Right forelimb (tissue), 1 donor: ENCODE measurements at places on chromosomes 13 and 19.

DNA sequence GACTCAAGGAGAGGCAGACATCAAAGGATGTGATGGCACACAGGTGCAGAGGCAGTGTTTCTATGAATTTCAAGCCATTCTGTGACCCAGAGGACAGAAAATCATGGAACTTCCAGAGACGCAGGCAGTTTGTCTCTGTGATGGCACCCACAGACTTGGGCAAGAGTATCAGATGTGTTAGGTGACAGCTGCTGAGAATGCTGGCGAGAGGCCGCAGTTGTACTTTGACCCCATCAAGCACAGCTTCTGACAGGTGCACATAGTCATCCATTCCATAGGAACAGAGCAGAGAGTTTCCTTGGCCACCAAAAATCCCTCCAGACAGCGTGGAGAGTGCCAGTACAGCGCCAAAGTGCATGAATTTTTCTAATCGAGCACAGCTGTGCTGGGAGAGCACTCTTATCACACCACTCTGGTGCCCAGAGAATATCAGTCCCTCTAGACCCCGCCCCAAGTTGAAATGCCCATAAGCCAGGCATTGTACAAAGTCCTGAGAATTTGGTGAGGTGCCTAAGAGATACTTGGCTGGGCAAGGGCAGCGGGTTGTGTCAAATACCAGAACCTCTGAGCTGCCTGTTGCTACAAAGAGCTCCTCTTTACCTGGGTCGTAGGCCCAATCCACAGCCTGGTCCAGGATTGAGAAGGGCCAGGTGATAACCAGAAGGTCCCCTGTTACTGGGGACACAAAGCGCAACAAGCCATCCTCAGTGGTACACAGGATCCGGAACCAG is 12.4 kb downstream of the WDR87 start:
- DNase-seq: no peak

GRCh38 chr13:50514249-50514648 is 329.2 kb downstream of the DLEU7 start:
- DNase-seq: no peak

GRCh38 chr19:2275588-2276428 is 6.2 kb downstream of the PEAK3 start:
- no peak for DNase-seq

- DNase-seq: no peak
Measured at GRCh38 chr19:18780631-18781030, 10.5 kb downstream of the COMP start.

DNA sequence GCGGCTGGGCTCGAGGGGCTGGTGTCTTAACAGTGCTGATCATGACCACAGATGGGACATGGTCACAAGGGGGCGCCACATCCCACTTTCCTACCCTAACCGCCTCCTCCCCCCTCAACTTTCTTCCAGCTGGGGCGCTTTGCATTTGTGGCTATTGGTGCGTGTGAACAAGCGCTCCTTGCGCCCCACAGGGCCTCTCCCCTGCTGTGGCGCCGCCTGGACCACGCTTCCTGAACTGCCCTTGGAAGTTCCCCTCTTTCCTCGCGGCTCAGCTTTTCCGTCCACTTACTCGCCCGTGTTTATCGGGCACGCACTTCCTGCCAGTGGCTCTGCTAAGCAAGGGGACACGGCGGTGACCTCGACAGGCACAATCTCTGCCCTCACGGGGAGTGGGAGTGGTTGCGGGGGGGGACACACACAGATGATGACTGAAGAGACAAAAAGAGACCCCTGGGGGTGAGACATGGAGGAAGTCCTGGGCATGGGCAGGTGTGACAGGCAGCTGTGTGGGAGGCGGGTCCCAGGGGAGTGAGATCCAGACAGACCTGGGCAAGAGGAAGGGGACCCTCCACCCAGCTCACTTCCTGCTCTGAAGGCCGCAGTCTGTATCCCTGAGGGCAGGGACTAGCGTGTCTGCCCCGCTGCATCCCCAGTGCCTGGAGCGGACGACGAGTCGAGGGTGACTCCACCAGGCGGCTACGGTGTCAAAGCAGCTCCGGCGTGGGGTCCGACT is 40.3 kb downstream of the ZNF787 start:
- peak; percentile 78 for DNase-seq

GRCh38 chr13:105050686-105051085 is 1484.8 kb downstream of the EFNB2 start:
- DNase-seq: no peak

GRCh38 chr19:18392926-18393325 is 4.5 kb downstream of the LRRC25 start:
- DNase-seq: no peak

DNA sequence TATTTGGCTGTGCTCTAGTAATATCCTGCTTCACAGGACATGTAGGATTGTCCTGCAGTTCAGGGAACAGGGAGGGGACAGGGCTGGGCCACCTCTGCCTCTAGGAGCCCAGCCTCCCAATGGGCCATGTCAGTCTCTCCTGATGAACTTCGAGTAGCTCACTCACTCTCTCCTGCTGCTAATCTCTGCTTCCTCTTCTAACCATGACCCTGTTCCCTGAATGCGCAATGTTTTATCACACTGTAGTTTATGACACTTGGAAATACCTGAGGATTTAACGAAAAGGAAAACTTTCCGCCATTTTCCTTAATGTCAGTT is 9.2 kb downstream of the PARP4 start:
- DNase-seq: no peak

- DNase-seq: peak; percentile 50
Measured at GRCh38 chr13:28493740-28494503, 1.0 kb downstream of the FLT1 start.

DNA sequence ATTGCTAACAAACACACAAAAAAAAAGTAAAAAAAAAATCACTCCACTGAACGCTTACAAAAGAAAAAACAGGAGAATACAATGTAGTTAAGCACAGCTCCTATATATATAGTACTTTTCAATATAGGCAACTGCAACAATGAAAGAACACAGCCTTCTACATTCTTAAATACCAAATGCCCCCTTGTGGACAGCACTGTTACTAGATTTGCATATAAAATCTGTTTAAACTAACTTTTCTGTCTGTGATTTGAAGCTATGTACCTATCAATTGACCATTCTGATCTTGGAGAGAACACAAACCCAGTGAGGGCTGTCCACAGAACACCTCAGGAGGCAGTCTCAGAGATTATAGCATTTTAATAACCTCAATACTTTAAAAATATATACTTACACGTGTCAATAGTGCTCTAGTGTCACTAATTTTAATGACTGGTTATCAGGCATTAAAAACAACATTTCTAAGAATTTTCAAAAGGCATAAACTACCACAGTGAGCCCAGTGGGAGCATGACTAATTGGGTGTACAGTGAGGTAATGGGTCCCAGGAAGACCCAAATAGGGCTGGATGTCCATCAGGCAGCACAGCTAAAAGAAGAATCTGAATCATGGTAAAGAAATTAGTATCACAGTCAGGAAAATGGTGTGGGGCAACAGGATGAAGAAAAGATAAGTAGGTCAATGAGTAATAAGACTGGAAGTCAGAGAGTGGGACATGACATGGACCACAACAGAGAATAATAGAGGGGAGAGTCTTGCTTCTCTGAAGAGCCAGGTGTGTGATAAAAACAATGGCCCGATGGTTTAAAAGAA is 22.2 kb downstream of the CCDC169 start:
- DNase-seq: no peak

GRCh38 chr13:27132538-27132937 is 39.1 kb downstream of the USP12 start:
- DNase-seq: no peak

- DNase-seq: no peak
Measured at GRCh38 chr19:2229103-2230032, 6.8 kb downstream of the PLEKHJ1 start.

- DNase-seq: no peak
Measured at GRCh38 chr13:98556968-98557631, 19.8 kb downstream of the STK24 start.

- no peak for DNase-seq
Measured at GRCh38 chr19:28468701-28469459, 744.1 kb downstream of the UQCRFS1 start.

GRCh38 chr19:8478598-8478997 is 23.8 kb downstream of the PRAM1 start:
- DNase-seq: no peak

GRCh38 chr13:87680298-87680697 is 9.1 kb downstream of the SLITRK5 start:
- no peak for DNase-seq

DNA sequence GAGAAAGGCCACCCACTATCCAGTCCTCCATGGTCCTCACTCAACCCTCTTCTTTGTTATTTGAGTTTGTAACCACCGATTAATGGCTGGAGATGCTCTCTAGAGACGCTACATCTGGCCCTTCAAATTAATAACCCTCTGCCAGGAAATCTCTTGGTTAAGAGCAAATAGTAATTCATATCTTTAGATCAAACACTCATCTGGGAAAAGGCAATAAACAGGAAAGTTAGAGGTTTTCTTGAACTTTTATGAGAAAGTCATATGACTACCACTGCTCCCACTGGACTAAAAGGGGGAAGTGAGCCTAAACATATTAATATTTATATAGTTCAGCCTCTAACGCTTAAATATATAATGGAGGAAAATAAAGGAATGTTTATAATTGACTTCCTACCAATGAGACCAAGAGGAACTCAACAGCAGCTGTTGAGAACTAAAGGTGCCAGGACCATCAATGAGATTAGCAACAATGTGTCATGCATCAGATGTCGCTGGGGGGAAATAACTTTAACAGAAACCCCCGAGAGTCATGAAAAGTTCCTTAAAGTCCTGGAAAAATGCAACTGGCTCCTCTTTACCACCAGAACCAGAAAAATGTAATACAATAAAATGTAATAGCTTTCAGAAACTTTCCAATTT is 2.7 kb downstream of the TBC1D4 start:
- no peak for DNase-seq

DNA sequence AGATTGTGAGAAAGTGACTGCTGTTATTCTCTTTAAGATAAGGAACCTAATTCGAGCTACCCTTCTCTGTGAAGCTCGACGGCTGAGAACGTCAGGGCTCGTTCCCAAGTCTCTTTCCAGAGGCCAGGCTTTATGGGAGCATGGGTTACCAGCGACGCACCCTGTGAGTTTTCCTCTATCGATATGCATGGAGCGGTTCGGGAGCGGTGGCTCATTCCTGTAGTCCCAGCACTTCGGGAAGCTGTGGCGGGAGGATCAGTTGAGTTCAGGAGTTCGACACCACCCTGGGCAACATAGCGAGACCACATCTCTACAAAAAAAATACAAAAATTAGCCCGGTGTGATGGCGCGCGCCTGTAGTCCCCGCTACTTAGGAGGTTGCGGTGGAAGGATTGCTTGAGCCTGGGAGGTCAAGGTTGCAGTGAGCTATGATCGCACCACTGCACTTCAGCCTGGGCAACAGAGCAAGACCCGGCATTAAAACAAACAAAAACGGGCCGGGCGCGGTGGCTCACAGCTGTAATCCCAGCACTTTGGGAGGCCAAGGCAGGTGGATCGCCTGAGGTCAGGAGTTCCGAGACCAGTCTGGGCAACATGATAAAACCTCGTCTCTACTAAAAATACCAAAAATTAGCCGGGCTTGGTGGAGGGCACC is 681 bp upstream of the ZNF606 start:
- DNase-seq: peak; percentile 51

- no peak for DNase-seq
Measured at GRCh38 chr19:51735759-51736449, 12.1 kb upstream of the HAS1 start.

GRCh38 chr13:29654384-29654783 is 58.9 kb upstream of the SLC7A1 start:
- no peak for DNase-seq

GRCh38 chr13:48402325-48402932 is 10.5 kb downstream of the LPAR6 start:
- DNase-seq: no peak

DNA sequence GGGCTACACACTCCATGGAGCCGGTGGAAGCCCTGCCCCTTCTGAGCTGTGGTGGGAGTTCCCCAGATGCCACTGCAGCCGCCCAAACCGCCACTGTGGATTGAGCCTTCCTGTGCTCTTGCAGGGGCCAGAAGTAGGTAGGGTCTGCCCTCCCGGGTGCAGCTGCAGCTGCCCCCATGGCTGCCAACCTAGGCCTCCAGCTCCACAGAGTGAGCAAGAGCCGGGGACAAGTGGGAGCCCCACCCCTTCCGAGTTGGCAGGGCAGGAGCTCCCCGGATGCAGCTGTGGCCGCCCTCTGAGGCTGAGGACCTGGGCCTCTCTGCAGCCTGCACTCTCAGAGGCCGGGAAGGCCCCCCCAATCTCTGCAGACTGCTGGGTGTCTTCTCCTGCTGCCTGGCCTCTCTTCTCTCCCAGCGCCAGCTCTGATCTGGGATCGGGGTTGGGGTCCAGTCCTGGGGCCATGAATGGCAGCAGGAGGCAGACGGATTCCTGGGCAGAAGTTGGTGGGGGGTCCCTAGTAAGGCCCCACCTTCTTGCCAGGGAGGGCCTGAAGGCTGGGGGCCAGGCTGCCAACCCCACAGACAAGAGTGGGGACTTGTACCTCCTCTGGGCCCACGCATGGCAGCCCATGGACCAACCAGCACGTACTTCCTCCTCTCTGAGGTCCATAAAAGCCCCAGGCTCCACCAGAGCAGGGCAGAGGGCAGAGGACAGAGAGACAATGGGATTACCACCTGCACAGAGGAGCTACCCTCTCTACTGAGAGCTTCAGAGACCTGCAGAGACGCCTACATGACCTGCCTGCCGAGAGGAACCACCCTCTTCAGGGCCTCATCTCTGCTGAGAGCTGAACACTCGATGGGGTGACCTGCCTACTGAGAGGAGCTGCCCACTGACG is 28.9 kb downstream of the AP2S1 start:
- peak; percentile 51 for DNase-seq

- DNase-seq: no peak
Measured at GRCh38 chr13:59527500-59527899, 636.2 kb downstream of the DIAPH3 start.

GRCh38 chr19:17121736-17122293 is 46.2 kb downstream of the MYO9B start:
- DNase-seq: no peak

DNA sequence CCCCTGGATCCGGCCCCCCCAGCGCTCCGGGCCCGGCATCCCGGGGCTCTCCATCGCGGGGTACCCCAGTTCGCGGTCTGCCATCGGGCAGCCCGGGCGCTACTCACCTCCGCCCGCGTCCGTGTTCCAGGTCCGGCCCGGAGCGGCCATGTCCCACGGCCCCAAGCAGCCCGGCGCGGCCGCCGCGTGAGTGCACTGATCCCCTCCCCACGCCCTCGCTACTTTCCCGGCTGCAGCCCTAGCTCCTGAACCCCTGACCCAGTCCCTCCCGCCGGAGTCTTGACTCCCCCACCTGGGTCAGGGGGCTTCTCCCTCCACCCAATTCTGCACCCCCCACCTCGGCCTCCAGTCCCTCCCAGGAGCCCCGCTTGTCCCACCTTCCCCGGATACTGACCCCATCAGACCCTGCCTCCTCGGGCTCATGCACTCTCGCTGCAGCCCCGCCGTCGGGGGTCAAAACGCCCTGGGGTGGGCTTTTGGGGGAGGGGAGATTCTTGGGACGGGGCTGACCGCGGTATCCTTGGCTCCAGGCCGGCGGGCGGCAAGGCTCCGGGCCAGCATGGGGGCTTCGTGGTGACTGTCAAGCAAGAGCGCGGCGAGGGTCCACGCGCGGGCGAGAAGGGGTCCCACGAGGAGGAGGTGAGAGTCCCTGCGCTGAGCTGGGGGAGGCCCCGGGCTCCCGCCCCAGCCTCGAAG is 566 bp downstream of the HMG20B start:
- no peak for DNase-seq

GRCh38 chr19:560121-560520 is 12.3 kb upstream of the BSG start:
- no peak for DNase-seq

GRCh38 chr13:111165241-111166010 is 50.3 kb downstream of the ARHGEF7 start:
- no peak for DNase-seq
